ENCODE measurements at places on chromosomes 7 and 10.

GRCh38 chr7:102872460-102872859 lies 40.3 kb upstream of the LRRC17 start:
- DNase-seq = peak; percentile 53

- DNase-seq = no peak
These were observed 51.4 kb downstream of the GATA3 start for GRCh38 chr10:8105932-8106331.

DNA sequence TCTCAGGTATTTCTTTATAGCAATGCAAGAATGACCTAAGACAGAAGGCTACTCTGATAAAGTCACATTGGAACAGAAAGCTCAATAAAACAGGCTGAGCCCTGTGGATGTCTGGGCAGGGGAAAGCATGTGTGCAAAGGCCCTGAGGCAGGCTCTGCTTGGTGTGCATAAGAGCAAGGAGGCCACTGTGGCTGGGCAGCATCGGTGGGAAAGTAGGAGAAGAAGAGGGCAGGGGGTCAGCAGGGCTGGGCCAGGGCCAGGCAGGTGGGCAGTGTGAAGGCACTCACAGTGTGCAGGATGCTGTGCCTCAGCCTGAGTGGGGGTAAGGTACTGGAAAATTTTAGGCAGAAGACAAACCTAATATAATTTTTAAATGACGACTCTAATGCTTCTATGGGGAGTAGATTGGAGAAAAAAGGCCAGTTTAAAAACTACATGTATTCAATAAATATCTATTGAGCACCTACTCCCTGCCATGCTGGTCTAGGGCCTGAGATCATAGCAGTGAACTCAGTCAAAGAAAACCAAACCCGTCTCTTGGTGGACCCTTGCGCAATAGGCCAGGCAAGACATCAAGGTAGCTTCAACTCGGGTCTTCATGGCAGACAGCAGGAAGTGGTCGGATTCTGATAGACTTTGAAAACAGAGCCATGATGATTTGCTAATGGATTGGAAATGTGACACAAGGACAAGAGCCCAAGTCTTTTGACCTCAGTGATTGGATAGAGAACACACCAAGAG lies 572.3 kb downstream of the TCERG1L start:
- DNase-seq = no peak

DNA sequence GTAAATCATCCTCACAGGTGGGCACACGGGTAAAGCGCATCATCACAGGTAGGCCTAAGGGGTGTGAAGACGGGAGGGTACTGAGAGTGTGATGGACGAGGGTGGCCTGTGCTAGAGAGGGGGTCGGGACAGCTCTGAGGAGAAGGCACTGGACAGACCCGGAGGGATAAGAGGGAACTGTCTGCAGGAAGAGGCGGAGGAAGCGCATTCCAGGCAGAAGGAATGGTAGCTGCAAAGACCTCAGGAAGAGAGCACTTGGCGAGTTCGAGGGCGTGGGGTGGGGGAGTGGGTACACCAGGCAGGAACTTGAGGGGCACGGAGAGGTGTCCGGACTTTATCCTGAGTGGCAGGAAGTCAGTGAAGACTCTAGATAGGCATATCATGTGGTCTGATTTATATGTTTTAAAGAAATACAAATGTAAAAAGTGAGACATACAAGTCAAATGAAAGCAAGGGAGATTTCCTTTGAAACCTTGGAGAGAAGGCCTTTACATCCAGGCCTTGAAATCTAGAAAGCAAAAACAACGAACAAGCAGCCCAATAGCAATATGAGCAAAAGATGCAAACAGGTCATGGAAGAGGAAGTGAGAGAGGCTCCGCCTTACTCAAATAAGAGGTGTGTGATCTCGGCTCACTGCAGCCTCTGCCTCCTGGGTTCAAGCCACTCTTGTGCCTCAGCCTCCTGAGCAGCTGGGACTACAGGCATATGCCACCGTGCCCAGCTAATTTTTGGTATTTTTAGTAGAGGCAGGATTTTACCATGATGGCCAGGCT lies 3.6 kb downstream of the LHPP start:
- no peak for DNase-seq

- no peak for DNase-seq
These were observed 18.1 kb upstream of the TRIM8 start for GRCh38 chr10:102626026-102626685.

DNA sequence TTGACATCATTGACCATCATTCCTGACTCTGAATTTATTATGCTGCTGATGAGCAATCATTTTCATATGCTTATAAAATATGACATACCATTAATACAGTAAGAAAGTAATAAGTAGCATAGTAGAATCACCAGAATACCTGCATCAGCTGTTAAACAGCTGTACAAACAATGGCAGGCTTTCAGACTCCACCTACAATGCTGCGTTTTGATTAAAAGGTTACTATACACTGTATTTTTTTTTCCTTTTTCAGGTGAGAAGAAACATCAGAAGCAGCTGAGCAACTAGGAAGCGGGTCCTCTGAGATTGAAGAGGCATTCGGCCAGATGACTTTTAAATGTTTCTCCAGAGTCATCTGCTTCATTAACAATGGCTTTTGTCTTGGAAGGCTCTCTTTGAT lies 7.1 kb downstream of the ASNS start:
- no peak for DNase-seq

DNA sequence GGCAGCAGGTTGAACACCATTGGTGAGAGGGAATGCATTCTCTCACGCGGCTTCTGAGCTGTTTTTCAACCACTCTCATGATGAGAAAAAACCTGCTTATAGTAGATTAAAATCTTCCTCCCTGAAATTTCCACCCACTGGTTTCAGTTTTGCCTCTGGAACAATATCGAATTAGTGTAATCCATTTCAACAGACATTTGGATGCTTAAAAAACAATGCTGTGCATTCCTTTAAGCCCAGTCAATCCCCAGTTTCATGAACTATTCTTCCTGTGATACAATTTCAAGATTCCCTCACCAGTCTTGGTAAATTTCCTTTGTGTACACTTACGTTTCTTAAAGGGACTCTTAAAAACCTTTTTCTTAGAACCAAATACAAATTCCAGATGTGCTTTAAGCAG lies 89.6 kb downstream of the ITIH5 start:
- DNase-seq = no peak

DNA sequence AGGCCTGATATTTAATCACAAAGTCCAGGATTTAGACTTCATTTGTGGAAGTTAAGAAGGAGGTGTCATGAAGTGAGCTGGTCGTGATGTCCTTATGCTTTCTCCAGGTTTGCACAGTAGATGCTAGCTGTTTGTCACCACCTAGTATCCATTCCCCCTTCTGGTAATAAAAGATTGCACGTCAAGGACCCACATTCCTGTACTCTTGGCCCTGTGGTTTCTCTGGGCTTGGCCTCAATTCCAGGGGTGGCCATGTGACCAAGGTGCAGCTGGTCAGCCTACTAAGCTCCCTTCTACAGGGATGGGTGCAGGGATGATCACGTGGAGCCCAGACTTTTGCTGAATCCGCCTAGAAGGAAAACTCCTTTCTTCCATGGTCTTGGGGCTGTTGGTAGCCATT lies 16.5 kb downstream of the NPS start:
- DNase-seq = no peak

- DNase-seq = no peak
These were observed 42.0 kb downstream of the SHH start for GRCh38 chr7:155770241-155770640.

DNA sequence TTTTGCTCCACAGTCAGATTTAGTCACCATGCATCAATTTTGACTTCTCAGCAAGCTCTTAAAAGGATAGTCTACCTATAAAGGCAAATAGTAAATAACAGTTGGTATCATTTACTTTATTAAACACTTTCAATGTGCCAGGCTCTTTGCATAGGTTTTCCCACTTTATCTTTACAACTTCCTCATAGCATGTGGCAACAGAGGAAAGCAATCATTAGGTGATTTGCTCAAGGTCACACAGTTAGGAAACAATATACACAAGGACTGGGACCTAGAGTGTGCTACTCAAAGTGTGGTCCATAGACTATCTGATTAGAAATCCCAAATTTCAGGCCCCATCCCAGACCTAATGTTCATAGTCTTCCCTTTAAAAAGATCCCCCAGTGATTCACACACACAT lies 212.3 kb downstream of the MTERF1 start:
- no peak for DNase-seq

GRCh38 chr7:107581387-107582013 lies 1.5 kb downstream of the BCAP29 start:
- DNase-seq = peak; percentile 73

DNA sequence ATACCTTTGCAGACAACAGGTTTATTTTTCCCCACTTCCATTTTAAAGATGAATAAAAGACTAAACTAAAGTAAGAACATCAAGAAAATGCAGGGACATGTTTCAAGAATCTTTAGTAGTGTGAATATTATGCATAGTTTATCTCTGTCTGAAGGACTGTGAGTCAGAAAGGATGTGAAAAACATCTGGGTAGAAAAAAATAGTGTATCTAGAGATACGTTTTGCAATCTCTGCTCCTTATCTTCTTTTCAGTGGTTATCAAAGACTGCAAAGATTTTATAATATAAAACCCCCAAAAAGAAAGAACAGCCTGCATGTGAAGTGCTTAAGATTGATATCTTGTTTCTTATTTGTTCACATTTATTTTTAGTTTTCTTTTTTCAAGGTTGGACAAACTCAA lies 101.9 kb upstream of the ARHGAP21 start:
- peak; percentile 17 for DNase-seq

- peak; percentile 27 for DNase-seq
These were observed 75.7 kb downstream of the IGF2BP3 start for GRCh38 chr7:23394488-23395171.

DNA sequence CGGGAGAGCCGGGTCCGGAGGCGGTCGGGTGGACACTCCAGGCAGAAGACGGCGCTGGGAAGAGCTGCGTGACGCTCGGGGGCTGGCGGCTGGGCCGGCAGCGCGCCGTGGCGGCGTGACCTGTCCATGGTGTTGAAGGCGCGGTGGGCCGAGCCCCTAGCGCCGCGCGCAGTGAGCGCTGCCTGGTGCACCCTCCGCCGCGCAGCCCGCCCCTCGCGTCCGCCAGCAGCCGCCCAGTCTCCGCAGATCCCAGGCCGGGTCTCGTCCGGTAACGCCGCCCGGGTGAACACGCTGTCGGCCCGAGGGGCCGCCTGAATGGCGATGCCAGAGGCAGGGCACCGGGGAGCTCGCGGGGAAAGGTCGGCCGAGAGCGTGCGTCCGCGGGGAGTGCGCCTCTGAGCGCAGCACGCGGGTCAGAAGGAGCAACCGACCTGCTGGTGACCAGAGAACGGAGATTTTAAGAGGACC lies 657 bp upstream of the TMEM178B start:
- DNase-seq = peak; percentile 15

DNA sequence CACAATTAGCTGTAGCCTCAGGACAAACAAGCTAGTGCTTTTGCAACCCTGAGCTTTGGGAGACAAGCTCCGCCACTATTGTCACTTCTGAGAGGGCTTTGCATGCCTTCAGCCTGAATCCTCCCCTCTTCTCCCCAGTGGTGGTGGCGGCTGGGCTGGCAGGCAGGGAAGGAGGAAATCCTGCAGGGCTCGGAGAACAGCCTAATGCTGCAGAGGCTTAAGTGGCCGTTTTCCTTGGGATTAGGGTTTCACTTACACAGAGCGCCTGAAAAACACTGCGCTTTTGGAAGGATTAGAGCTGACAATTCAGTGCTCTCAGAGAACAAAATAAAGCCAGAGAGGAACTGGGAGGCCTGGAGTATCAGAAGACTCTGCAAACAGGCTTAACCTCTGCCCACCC lies 71.3 kb downstream of the PAX2 start:
- no peak for DNase-seq

GRCh38 chr7:71627651-71628050 lies 495.7 kb downstream of the GALNT17 start:
- no peak for DNase-seq

DNA sequence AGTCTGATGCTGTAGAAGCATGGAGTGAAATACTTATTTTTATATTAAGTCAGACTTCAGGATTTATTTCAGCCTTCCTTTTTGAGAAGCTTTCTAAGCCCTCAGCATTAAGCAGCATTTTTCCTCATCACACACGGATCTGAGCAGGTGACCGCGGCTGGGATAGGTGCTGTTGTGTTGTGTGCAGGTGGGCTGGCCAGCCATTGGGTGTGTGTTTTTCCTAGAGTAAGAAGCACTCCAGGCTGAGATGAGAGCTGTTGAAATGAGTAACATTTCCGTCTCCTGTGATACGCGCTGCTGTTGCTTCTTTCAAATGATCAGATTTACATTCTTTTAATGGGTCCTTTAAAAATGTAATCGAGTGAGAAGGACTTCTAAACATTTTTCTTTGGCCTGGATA lies 63.9 kb downstream of the INSYN2A start:
- no peak for DNase-seq

DNA sequence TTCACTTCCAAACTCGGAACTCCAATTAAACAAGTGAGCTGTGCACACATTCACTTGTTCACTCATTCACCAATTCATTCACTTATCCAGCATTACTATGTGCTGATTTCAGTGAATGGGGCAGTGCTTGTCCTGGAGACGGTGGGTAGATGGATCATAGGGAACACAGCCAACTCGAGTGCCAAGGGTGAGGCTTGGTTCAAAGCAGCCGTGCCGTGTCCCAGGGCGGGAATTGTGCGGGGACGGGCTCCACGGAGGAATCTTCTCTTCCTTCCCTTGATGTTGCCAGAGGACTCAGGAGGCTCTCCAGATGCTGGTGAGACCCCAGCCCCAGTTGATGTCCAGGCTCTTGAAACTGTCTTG lies 2.9 kb downstream of the SH2D4B start:
- no peak for DNase-seq

DNA sequence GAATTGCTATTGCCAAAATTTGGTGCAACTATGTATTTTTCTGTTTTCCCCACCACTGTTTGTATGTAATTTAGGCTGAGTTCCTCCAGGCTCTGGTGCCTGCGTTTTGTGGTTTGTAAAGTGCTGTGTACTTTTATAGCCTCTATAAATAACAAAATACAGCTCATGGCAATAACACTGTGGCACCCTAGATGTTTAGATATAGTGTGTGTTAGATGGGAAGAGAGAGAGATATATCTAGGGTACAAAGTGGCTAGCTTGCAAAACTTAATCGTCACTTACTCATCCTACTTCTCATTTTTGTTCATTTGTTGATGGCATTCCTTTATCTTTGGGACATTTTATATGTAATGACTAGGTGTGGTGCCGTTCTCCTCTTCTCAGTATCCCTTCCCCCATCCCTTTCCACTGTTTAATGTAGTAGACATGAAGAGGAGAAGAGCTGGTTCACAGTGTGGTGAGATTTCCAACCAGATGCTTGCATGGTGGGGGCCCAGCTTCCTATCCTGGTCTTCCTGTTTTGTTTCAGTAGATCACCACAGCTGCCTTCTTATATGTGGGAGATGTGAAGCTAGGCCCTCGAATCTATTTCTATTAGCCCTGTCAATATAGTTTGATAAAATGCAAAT lies 115.0 kb downstream of the SND1 start:
- no peak for DNase-seq

Measured in fibroblast of gingiva (primary cell).